ENCODE measurements at places on chromosomes 2 and 18. TPM values are rescaled to one million over a fixed set of nuclear protein-coding genes. Genes with fewer than 3 reads are reported as not detected.

OTOS gene
- total RNA-seq = not detected

- H3K4me3 ChIP-seq = no peak overlapping the region
- no peak overlapping the region for H3K27ac ChIP-seq
- H3K36me3 ChIP-seq = no peaks in the 10 kb centered on the region
- peaks cover 15% of the 10 kb centered on the region for H3K4me1 ChIP-seq
Observed at GRCh38 chr2:120683081-120683480, 52.6 kb upstream of the GLI2 start.

DNA sequence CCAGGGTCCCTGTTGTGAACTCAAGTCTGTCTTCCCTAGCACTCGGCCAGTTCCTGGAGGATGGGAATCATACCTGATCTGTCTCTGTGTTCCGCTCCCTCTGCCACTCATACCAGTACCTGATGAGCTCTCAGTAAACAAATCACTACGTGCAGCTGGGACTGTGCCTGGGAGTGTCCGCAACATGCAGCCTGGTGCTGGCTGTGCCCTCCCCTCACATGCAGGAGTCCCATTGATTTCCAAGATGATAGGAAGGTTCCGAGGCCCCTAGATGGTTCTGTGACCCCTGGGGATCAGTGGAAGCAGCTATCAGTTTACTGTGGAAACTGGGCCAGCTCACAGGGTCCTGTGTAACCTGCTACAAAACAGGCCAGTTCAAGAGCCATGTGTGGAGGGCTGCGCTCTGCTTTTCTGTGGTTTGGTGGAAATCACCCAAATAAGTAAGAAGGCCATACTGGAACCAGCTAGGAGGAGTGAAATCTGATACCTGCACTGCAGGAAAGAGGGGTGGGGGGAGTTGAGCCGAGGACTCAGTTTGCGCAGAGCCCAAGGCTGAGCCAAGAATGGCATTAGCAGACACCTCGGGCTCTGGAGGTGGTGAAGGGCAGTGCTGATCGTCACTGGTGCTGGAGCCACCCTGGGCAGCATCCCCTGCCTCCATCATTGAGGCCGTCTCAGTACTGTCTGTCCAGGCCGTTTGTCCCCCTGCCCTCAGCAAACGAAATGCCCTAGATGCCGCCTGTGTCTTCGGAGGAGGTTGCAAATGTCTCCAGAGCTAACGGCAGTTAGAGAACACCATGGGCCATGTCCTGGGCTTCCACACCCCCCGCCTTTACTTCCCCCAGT lies 93.3 kb downstream of the KLHL29 start:
- H3K4me1 ChIP-seq = peaks cover 14% of the 10 kb centered on the region
- no peak for DNase-seq
- H3K36me3 ChIP-seq = no peaks in the 10 kb centered on the region
- no peak overlapping the region for H3K27ac ChIP-seq
- no peak overlapping the region for H3K4me3 ChIP-seq
- no peaks in the 10 kb centered on the region for H3K27me3 ChIP-seq

TSPYL6 gene
- not detected for total RNA-seq

DNA sequence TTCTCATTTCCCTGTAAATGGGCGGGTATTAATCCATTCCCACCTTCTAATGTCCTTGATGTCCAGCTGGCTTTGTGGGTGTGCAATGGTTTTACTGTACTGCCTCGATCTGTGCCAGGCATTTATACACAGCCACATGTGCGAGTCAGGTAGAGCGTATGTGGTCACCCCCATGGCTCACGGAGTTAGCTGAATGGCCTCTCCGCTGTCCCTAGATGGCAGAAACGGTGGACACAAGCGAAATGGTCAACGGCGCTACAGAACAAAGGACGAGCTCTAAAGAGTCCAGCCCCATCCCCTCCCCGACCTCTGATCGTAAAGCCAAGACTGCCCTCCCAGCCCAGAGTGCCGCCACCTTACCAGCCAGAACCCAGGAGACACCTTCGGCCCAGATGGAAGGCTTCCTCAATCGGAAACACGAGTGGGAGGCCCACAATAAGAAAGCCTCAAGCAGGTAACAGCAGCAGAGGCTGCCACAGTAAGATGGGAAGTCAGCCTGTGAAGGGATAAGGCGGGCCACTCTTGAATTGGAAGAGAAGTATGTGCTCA lies 59.1 kb upstream of the EML6 start:
- H3K27me3 ChIP-seq = no peaks in the 10 kb centered on the region
- no peak overlapping the region for H3K4me3 ChIP-seq
- H3K36me3 ChIP-seq = peaks cover 53% of the 10 kb centered on the region
- no peak for DNase-seq
- H3K27ac ChIP-seq = no peak overlapping the region
- peaks cover 25% of the 10 kb centered on the region for H3K4me1 ChIP-seq

GRCh38 chr2:226796012-226796839 lies 3.4 kb downstream of the IRS1 start:
- H3K4me3 ChIP-seq = peak overlapping the region; percentile 26
- H3K27ac ChIP-seq = no peak overlapping the region
- no peaks in the 10 kb centered on the region for H3K27me3 ChIP-seq
- peaks cover 57% of the 10 kb centered on the region for H3K4me1 ChIP-seq
- DNase-seq = no peak

CCL20 gene
- 0.45 TPM for total RNA-seq

DNA sequence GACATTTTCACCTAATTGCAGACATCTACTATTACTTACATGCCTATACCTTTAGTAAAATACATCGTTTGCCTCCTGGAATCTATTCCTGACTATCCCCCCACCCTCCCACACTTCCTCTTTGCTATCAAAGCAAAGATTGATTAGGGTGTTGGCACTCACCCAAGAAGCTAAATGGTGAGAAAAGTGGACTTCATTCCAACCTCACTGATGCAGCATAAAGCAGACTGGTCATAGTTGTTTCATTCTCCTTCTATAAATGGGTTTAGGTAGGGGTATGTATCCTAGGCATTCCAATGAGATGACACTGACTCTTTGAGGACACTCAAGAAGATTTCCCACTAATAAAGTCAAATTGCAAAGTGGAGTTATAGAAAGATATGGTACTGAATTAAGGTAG lies 97.4 kb downstream of the LRP1B start:
- H3K36me3 ChIP-seq = peaks cover 2% of the 10 kb centered on the region
- no peak overlapping the region for H3K4me3 ChIP-seq
- no peak for DNase-seq
- H3K27ac ChIP-seq = no peak overlapping the region
- no peaks in the 10 kb centered on the region for H3K27me3 ChIP-seq
